Activated naive CD4-positive, alpha-beta T cell treated with Interleukin-2 at 50 U/mL for 16 hours (primary cell): ENCODE measurements at places on chromosomes 11 and 22.

- DNase-seq = no peak
Observed at GRCh38 chr22:40107244-40107643, 70.5 kb upstream of the TNRC6B start.

- no peak for DNase-seq
Observed at GRCh38 chr22:38564669-38565068, 5.3 kb downstream of the DMC1 start.

GRCh38 chr11:38937709-38938108 lies 2339.7 kb upstream of the RAG2 start:
- no peak for DNase-seq

GRCh38 chr11:64250415-64251015 lies 815 bp upstream of the PLCB3 start:
- DNase-seq = no peak

DNA sequence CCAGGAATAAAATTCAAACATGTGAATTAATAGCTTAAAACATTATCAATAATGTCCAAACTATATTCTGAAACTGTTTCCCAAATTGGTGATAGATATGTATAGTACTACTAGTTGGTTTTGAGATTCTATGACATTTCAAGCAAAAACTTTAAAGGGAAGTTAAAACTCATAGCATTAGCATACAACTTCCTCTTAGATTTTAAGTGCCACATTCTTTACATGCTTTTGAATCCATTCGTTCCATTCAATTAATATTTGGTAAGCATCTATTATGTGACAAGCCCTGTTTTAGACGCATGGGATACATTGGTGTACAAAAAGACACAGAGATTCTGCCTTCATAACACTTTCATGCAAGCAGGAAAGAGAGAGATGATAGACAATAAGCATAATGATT lies 8.9 kb downstream of the PATL1 start:
- no peak for DNase-seq

- peak; percentile 1 for DNase-seq
Observed at GRCh38 chr11:1743585-1744136, 6.7 kb downstream of the IFITM10 start.

DNA sequence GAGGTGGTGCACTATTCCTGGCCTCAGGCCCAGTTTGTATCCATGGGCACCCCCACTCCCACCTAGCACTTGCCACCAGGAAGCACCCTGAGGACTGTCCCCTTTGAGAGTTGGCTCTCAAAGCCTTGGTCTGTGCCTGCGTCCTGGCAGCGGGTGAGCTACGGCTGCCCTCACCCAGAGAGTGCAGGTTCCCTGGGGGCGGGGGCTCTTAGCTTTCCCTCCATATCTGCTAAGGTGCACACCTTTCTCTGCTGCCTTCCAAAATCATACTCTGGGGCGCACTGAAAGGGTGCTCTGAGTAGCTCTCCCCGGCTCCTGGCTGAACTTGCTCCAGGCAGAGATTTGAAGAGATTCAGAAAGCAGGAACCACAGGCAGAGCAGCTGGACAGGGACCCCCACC lies 7.1 kb downstream of the KCNQ1 start:
- DNase-seq = no peak

DNA sequence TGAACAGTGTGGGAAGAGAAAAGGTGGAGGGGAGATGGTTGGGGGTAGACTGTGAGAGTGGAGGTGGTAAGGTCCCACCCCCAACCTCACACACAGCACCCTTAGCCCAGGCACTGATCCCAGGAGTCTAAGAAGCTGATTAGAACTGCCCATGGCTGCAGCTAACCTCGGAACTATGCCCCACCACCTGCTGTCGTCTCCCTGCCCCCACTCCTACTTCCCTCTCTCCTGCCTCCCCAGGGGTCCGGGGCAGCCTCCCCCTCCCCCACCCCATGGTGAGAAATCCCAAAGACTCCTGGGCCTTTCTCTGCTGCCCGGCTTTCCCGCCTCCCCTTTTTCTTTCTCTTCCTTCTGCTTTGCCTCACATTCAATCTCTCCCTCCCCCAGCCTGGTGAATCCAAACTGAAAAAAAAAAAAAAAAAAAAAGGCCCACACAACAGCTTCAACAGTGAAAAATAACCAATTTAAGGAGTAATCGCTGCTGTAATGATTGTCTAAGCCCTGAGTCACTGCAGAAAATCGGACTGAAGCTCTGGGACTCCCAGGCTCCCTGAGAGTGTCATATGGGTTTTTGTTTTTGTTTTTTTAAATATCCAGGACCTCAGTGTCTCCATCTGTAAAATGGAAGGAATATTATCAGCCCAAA lies 9.6 kb upstream of the TP53I11 start:
- no peak for DNase-seq

- DNase-seq = no peak
Observed at GRCh38 chr11:23957314-23957713, 539.5 kb upstream of the LUZP2 start.

GRCh38 chr11:34194576-34195335 lies 89.3 kb downstream of the NAT10 start:
- DNase-seq = no peak

- peak; percentile 50 for DNase-seq
Observed at GRCh38 chr11:96199563-96200025, 143.4 kb downstream of the MAML2 start.

GRCh38 chr22:44574057-44574639 lies 76.1 kb upstream of the RTL6 start:
- no peak for DNase-seq

GRCh38 chr11:47269829-47270305 lies at the start of gene MADD:
MADD (plus strand) TSS chr11:47270133.
- peak; percentile 93 for DNase-seq

DNA sequence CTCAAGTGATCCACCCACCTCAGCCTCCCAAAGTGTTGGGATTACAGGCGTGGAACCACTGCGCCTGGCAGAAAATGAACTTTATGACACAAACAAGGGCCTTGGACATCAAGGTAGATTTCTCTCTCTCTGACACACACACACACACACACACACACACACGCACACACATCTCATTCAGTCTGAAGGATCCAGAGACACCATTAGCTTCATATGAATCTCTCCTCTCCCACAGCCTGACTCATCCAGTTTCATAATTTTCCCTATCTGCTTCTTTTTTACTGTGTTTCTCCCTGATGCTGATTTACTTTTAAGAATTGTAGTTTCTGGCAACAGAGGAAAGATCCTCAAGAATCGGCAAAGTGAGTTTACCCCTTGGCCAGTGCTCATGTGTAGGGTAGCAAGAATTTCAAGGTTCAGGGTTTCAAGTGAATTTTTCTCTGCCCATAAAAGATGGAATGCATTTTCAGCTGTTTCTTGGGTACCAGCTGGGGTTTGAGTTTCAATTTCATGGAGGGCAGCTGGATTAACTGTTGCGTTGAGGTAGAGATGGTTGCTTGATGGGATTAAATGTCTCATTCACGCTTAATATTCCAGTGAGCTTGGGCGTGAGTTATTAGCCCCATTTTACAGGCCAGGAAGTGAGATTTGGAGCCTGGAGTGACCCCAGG lies 3.5 kb downstream of the MYO18B start:
- DNase-seq = no peak

DNA sequence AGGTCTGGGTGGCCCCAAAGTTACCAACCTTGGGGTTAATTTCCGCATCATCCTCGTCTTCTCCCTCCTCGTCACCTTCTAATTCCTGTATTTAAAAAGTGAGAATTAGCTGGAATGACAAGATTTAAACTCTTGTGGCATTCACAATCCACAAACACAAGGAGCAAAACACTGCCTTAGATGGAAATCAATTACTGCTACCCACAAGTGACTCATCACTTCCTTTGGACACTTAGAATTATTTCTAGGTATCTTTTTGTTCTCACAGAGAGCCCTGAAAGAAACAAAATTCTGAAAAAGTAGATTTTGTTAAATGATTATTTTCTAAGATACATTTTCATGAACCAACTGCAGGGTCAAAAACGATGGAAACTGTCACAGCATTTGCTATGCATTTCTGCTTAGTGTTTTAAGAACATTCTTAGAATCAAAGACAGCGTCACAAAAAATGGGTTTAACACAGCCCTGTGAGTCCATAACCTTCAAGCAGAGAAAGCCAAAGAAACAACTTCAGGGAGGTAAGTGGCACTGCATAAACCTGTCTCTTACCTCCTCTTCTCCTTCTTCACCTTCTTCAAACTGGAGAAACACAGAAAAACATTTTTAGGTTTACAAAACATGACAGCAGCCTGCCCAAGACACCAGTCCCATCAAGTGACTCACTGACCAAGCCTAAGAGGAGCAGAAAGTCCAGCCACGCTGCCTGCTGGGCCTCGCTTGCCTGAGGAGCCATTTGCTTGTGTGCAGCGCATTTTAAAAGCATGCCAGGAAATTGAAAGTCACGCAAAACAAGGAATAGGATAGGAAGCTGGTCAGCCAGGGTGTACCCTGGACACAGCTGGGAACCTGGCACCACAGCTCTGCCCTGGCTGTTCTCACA lies 22.3 kb upstream of the PHLDA2 start:
- DNase-seq = no peak

GRCh38 chr11:134332782-134333181 lies 994 bp downstream of the GLB1L2 start:
- no peak for DNase-seq

- no peak for DNase-seq
Observed at GRCh38 chr11:110217936-110218335, 78.5 kb downstream of the RDX start.

DNA sequence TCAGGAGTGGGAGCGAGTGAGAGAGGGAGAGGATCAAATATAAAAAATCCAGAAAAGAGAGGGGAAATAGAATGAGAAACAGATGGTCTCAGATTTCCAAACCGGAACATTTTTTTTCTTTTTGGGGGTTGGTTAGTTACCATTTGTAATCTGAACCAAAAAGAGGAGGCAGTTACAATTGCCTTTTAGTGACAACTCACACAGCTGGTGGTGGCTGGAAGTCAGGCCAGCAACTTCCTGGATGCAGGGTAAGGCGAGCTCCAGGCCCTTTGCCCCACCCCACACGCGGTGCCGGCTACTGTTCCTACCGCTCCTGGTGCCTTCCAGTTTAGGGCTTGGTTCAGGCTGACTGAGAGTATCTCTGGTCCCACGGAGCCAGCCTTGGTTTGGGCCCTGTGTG lies 21.0 kb upstream of the UBASH3B start:
- no peak for DNase-seq

DNA sequence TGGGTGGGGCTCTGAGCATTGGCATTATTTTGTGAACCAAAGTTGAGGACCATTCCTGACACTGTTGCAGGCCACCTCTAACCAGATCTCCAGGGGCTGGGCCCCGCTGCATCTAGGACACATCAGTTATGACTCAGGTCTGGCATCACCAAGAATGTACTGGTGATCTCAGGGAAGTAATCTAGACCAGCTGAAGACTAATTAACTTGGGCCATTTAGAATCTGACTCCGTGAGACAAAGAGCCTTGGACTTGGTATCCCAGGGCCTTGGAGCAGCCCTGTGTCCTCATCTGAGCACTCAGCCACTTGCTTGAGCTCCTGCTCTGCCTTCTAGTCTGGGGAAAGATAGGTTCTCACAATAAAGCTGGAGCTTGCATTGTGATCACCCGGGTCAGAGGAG lies 200.6 kb downstream of the KIRREL3 start:
- no peak for DNase-seq

DNA sequence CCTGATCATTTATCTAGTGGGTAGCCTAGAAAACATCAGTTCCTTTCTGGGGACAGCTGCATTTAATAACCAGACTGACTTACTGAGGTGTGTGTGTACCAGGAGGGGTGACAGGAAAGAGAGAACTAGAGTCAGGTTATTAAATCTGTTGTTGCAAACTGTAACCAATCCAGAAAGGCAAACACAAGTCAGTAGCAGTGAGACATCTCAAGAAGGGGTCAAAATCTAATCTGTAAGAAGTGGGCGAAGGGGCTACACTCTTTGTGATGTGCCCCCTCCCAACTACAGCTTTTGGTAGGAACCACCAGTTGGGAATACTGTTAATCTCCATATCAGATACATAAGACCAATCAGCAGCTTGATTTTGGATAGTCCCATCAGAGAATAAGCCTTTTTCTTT lies 26.3 kb downstream of the CUL5 start:
- no peak for DNase-seq

DNA sequence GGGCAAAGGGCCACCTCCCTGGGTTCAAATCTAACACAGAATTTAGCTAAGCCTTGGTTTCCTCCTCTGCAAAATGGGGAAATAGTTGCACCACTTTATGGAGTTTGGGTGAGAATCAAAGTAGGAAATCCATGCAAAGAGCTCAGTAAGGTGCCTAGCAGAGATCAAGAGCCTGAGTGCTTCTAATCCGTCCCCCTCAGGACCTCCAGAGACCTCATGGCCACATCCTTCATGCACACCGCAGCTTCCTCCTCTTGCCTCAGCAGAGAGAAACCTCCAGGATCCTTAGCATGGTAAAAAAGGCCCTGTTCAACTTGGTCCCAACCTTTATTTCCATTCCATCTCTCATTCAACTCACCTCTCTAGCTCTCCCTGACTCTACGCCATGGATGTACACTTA lies 37.8 kb upstream of the NAV2 start:
- no peak for DNase-seq

DNA sequence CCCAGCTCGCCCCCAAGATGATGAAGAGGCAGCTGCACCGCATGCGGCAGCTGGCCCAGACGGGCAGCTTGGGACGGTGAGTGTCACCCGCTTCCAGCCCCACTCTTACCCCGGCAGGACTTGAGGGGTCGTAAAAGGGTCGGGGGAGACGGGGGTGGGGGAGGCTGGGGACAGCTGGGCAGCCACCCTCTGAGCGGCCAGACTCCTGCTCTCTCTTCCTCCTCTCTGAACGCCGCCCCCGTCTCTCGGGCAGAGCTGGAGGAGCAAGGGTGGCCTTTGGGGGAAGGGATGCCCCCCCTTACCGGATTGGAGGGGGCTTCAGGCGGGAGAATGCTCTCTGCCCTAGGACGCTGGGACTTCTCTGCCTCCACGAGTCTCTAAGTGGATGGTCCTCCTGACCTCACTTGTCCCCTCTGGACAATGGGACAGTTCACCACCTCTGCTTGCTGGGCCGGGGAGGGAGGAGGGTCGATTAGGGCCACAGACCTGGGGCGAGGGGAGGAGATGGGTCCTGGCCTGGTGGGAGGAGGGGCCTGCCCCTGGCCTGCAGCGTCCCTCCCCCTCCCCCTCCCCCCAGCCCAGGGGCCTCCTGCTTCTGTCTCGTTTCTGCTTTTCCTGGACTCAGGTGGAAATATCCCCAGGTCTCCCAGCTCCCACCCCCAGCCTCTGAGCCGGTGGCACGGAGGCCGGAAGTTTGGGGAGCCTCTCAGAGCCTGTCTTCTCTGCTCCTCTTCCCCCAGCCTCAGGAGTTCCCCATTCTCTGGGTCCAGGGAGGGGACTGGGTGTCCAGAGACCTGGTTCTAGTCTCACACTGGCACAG lies 512 bp downstream of the SH3BP1 start:
- no peak for DNase-seq
